ENCODE measurements at places on chromosomes 2 and 18.
A peak's percentile ranks its signal among the peaks of the same experiment; 100 is the strongest.

DNA sequence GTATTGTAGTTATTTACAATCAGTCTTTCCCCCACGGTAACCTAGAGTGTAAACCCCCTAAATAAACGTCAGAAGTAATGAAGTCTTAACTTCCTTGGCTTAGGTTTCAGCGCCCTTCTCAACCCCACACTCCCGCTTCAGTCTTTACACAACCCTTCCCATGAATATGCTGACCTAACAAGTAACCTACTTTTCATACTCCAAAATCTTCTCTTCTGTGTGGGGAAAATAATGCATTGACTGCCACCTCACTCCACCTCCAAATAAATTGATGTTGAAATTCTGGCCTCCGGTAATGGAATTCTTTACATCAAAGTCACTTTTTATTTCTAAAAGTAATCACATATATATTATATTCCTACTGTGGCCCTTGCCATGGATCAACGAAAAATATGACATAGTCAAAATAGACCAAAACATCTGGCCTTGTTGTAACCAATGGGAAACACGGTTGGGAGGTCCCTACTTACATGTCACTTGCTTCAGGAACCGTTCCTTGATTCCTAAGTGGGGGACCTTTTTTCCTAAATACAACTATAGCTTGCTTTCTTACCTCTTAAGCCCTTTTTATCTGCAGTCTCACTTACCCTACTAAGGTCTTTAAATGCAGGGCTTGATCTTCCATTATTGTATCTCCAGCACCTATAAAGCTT is 961 bp downstream of the GEN1 start:
- no peak for DNase-seq

- DNase-seq: no peak
These were observed 443.0 kb upstream of the MMADHC start for GRCh38 chr2:150030436-150031190.

- peak; percentile 79 for DNase-seq
These were observed 26.6 kb upstream of the SLC14A2 start for GRCh38 chr18:45588376-45589355.

- DNase-seq: no peak
These were observed 174.0 kb downstream of the MREG start for GRCh38 chr2:215839309-215839708.

- DNase-seq: no peak
These were observed 403.3 kb upstream of the SMIM21 start for GRCh38 chr18:75830828-75831227.

- DNase-seq: no peak
These were observed 71.7 kb downstream of the IL1R2 start for GRCh38 chr2:102063487-102063911.

GRCh38 chr18:21684731-21685130 is 19.8 kb downstream of the ABHD3 start:
- DNase-seq: no peak

GRCh38 chr2:219402665-219403515 is 15.2 kb upstream of the DNPEP start:
- peak; percentile 65 for DNase-seq

DNA sequence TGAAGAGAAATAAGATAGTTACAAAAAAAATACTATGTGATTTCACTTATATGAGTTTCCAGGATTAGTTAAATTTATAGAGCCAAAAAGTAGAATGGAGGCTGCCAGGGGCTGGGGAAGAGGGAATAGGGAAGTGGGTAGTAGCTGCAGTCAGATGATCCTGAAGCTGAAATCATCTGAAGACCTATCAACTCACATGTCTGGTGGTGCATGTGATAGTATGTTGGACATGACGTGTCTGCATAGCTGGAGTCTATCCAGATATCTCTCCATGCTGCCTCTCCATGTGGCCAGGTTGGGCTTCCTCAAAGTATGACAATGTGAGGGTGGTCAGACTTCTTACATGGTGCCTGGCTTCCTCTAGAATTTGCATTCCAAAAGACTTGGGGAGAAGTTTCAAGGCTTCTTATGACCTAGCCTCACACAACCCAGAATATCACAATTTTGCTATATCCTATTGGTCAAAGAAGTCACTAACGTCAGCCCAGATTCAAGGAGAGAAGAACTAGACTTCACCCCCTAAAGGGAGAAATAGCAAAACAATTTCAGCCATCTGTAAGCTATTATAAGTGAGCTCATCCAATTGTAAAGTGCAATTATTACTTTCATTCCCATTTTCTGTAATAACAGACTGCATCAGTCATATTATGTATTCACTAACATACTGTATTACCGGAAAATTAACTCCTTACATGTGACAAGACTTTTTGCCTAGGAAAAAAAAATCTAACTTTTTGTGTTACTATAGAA is 14.0 kb upstream of the ZNF396 start:
- DNase-seq: no peak

Measured in HFF-Myc (cell line).